Fibroblast of skin of back (primary cell): ENCODE measurements at places on chromosomes 4 and X.
A peak's percentile ranks its signal among the peaks of the same experiment; 100 is the strongest.

DNA sequence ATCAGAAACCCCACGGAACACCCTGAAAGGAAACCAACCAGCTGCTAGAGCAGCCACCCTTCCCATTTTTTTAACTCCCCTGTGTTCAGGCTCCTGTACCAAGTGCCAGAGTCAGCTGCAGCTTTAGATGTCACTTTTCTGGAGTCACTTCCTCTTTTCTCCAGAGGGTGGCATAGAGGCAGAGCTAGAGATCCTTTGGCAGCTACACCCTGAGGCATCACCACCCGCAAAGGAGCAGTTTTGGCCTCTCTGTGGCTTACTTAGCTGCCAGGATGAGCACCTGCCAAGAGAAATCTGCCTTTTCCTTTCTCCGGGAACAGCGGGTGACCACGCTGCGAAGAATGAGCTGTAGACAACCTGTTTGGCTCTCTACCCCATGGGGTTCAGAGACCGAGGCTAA lies 58.0 kb upstream of the CHRDL1 start:
- peak; percentile 4 for DNase-seq

- DNase-seq: peak; percentile 27
These were observed 66.5 kb downstream of the EFNB1 start for GRCh38 chrX:68895341-68895755.

DNA sequence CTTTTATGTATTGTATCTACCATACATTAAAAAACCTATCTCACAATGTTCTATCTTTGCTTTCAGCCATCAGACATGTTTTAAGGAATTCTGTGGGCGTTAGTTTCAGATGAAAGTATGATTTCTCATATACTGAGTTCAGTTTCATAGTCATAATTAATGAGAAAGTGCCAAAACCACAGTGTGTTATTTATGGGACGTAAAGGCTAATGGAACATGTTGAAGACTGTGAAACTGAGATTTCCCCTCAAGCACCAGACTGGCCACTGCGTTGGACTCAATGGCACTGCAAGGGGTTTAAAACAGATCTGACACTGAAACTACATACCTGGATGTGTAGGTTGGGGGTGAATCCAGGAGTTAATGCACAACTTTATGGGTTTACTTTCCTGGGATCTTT lies 32.0 kb downstream of the F8 start:
- DNase-seq: no peak

DNA sequence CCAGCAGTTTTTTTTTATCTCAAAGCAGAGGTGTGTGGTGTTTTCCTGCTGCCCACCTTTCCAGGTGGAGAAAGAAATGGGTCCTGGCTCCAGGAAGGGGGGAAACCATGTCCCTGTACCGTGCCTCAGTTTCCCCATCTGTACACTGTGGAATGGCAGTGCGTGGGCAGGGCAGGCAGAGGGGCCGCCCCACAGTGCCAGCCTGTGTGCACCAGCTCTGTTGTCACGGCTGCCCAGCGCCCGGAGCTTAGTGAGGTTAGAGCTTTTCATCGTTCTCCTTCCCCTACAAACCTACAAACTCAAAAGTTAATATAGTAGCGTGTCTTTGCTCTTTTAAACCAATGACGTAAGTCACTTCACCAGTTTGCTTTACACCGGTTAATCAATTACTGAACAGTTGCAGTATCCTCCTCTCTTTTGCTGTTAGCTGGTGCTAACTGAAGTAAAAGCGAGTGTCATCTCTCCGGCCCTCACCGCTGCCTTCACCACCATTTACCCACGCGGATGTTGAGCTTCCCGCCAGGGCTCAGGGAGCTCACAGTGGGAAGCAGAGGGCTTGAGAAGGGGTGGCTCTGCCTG lies 114.8 kb upstream of the ADRA2C start:
- no peak for DNase-seq

- DNase-seq: no peak
These were observed 17.7 kb downstream of the IL21 start for GRCh38 chr4:122603156-122603574.

GRCh38 chr4:161929956-161930355 lies 233.8 kb downstream of the FSTL5 start:
- no peak for DNase-seq

DNA sequence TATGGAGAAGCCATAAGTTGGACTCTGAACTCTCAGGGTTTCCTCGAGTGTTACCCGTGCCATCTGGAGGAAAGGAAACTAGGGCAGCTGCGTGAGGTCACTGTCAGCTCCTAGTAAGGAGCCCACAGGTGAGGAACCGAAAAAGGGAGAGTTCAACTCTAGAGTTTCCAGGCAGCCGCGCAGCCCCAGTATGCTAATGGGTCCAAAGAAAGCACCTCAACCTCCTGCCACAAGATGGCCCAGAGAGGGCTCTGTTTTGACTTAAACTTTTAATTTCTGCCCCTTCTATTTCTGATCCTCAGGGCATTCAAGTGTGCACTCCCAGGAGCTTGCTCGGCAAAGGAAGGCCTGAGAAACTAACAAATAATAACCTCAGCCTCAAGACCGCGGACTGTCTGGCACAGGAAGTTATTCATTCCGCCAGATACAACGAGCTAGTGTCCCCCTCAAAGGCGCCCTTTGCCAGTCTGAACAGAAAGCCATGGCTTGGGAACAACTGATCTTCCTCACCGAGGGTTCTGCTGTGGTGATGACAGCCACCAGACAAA lies 13.9 kb downstream of the SCARB2 start:
- DNase-seq: no peak

DNA sequence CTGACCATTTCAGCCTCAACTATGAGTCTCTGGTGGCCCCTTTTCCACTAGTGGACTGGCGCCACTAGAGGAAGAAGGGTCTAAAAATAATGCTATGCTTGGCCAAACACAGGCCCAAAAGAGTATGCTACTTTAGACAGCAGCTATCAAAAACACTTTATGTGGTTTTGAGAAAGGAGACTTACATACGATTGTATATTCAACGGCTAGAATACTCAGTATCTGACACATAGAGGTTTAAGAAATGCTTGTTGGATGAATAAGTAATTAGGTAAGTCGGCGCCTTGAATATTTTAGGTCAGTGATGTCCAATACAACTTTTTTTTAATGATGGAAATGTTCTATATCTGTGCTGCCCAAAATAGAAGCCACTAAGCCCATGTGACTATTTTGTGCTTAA lies 25.7 kb upstream of the TMPRSS11A start:
- no peak for DNase-seq

GRCh38 chr4:168631241-168632162 lies 134.7 kb downstream of the PALLD start:
- DNase-seq: peak; percentile 77

- no peak for DNase-seq
These were observed 325.3 kb upstream of the RASGEF1B start for GRCh38 chr4:81796790-81797528.

- DNase-seq: peak; percentile 15
These were observed 99.5 kb downstream of the CXXC4 start for GRCh38 chr4:104395168-104395614.

DNA sequence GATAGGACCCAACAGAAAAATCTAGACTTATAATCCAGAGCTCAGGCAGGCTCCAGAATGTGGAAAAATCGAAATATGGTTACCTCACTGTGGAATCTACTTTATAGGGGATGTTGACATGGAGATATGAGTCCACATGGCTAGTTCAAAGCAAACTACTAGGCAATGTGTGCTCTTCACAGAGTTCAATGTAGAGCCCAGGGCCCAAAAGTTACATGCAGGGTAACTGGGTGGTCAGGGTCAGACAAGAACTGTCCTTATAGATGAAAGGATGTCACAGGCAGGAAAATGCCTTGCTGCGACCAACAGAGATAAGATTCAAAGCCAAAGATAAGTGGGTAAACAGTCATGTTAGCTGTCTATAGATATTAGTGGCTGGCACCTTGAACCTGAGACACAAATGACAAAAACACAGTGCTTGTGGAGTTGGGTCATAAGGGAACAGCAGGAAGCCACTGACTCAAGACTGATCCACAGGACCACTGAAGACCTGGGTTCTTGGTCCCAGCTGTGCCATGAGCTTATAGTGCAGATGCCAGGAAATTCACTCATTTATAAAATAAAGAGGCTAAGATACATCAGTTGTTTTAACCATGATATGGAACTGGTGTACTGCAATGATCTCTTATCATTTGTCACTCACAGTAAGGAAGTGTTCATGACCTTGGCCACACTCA lies 101.7 kb upstream of the MBNL3 start:
- DNase-seq: no peak

GRCh38 chr4:22264261-22264660 lies 251.6 kb downstream of the ADGRA3 start:
- DNase-seq: no peak

- peak; percentile 68 for DNase-seq
These were observed at the start of gene SLC4A4 for GRCh38 chr4:71338846-71339593. TSS of gene SLC4A4 (plus strand) at chr4:71339020.

- DNase-seq: no peak
These were observed 82.6 kb downstream of the GPC4 start for GRCh38 chrX:133332737-133333136.

DNA sequence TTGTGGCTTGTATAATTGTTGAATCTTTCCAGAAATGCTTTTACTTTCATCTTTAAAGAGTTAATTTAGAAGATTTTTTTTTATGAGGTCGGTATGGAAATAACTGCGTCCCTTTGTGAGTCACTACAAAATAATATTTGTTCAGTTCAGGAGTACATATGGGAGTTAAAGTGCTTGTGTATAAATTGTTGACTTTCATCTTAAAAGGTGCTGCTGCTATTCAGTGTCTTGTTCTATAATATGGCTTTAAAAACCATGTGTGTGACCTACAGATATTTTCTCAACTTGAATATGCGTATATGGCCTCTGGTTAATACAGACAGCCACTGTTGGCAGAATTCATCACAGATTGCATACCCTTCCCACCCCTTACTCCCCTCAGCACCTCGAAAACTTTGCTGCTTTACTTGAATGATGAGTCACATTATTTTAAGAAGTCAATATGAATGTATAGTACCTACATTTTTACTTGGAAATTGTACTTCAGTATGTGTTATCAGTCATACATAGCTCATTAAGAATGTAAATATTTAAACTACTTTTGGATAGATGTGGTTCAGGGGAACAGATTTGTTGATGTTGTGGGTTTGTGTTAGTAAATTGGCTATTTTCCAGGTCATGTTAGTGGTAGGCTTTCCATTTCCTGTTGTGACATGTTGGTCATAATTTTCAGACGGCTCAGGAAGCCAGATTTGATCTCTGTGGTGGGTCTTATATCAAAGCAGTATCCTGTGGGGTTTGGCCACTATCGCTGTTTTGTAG lies 1.5 kb downstream of the CLCN3 start:
- peak; percentile 51 for DNase-seq

DNA sequence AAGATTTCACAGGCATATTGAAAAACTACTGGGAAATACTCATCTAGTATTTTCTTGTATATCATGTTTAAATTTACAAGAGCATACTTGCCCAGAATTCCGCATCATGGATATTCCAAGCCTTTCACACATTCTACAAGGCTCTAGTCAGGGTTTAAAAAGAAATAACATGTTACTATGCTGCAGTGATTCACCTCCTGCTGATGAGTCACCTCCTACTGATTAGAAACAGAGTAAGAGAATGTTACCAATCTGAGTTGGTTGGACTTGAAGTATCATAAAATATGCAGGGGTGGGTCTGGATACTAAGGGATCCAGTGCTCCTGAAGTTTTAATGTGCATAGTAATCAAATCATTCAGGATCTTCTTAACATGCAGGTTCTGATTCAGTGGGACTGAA lies 192.0 kb upstream of the ANK2 start:
- DNase-seq: peak; percentile 96

- DNase-seq: no peak
These were observed 28.7 kb downstream of the DIAPH2 start for GRCh38 chrX:96713303-96713702.

DNA sequence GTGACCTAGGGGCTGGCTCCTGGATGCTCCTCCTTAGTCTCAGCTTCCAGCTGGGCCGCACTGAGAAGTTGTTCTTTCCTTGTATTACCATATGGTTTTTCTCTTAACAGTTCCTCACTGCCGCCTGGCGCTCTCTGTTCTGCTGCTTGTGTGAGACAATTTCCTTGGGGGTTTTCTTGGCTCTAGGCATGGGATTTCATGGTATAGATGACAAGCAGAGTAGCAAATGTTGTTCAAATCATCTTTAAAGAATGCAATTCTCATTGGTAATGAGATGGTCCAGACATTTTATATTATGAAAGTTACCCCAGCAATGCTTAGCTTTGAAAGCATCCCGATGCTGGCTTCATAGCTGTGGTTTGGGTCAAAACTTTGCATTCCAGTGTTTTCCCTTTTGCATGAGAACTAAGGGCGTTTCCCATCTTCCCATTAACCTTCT lies 37.6 kb downstream of the SEPTIN11 start:
- DNase-seq: peak; percentile 100

- no peak for DNase-seq
These were observed 91.6 kb downstream of the APBB2 start for GRCh38 chr4:41122775-41123174.

DNA sequence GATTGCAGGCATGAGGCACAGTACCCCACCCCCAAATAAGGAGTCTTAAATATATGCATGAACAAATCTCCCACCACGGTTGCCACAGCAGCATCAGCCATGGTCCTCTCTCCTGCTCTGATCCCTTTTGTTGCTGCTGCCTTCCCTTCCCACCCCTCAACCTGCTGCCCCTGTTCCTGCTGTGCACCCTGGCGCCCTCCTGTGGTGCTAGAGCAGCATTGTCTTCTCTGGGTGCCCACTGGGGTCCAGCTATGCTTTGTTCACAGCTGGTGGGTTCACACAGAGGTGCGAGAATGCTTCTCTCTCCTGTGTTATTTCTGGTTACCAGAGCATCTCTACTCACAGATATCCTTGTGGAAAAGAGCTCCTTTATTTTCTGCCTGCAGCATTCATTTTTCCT lies 116.2 kb downstream of the GATB start:
- peak; percentile 4 for DNase-seq

DNA sequence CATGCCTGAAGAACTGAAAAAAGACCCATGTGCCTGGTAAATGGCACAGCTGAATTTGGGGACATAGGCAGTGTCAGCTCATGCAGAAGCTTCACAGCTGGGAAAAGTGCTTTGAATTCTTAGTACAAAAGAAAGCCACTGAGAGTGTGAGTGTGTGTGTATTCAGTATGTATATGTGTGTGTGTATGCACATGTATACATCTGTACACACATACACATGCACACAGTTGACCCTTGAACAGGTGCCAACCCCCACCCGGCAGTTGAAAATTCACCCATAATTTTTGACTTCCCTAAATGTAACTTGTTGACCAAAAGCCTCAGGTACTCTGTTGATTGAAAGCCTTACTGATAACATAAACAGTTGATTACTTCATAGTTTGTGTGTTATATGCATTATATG lies 49.5 kb upstream of the ENPP6 start:
- DNase-seq: no peak

DNA sequence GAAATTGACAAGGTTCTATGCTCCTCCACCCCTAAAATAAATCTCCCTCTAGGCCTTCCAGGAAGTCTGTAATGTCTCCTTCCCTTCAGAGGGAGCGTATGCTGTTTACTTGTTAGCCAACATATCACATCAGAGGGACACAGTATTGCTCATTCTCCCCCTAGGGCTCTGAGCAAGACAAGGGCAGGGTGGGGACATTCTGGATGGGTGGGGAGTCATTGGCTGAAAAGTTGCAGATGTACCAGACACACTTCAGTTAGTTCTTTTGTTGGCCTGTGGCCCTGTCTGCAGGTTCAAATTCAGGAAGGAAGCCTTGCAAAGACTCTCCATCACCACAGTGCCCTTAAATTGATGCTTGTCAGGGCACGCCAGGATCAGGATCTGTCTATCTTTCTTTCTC lies 106.3 kb upstream of the TEX13D start:
- DNase-seq: no peak
